ENCODE measurements at places on chromosomes 1 and 21.

DNA sequence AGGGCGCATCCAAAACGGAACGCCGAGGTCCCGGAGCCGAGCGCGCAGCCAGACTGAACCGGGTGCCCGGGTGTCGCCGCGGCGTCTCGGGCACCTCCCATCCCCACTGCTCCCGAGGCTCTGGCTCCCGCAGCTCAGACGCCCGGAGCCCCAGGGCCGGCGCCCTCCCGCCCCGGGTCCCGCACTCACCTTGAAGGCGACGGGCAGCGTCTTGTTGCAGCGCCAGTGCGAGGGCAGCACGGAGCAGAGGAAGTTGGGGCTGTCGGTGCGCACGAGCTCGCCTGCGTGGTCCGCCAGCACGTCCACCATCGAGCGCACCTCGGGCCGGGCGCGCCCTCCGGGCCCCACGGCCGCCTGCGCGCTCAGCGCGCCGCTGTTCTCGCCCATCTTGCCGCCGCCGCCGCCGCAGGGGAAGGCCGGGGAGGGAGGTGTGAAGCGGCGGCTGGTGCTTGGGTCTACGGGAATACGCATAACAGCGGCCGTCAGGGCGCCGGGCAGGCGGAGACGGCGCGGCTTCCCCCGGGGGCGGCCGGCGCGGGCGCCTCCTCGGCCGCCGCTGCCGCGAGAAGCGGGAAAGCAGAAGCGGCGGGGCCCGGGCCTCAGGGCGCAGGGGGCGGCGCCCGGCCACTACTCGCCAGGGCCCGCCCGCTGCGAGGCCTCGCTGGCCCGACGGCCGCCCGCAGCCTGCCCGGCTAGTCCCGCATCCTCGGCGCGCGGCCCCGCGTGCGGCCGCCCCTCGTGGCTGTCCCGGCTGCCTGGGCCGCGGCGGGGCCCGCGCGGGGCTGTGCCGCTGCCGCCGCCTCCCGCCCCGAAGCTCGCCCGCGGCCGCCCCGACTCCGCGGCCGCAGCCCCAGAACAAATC lies 447 bp downstream of the RUNX3 start:
- DNase-seq: no peak

DNA sequence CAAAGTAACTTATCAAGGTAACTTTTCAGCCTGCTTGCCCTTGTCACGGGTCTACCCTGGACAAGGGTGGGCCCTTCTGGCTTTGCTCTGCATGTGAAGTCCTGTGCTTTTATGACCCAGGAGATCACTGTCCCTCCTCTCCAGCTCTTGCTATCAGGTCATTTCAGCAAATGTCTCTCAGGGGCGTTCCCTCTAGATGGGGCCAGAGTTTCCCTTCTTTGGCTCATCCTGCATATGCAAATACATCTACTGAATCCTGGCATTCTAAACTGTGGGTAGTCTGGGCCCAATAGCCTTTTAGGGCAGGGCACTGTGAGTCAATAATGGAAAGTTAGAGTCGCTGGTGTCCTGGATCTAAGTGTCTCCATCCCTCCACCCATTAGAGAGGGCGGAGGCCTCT lies 366.9 kb upstream of the USP24 start:
- DNase-seq: no peak

- DNase-seq: no peak
These were observed 52.3 kb downstream of the PDE4B start for GRCh38 chr1:65844821-65845534.

DNA sequence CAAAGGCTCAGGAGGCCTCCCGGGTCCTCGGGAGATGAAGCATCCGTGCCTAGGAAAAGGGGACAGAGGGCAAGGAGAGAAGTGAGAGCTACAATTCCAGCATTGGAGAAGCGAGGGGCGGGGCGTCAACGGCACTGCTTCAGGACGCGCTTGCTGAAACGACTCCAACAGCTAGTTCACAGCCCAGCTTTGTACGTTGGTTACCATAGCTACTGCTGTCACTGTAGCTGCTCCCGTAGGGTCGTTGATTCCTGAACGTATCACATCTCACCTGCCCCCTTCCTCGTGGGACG lies 63.1 kb downstream of the TOR1AIP2 start:
- DNase-seq: no peak

DNA sequence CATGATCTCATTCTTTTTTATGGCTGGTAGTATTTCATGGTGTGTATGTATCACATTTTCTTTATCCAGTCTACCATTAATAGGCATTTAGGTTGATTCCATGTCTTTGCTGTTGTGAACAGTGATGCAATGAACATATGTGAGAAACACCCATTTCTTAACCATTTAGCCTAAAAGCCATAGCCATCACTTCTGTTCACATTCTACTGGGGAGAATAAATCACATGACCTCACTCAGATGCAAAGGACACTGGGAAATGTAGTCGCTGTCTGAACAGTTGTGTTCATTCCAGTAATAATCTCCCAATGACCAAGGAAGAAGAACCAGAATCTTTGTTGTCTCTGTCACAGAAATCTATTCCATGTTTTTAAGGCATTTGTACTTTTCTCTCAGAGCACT lies 15.1 kb upstream of the PLA2G2E start:
- DNase-seq: no peak

DNA sequence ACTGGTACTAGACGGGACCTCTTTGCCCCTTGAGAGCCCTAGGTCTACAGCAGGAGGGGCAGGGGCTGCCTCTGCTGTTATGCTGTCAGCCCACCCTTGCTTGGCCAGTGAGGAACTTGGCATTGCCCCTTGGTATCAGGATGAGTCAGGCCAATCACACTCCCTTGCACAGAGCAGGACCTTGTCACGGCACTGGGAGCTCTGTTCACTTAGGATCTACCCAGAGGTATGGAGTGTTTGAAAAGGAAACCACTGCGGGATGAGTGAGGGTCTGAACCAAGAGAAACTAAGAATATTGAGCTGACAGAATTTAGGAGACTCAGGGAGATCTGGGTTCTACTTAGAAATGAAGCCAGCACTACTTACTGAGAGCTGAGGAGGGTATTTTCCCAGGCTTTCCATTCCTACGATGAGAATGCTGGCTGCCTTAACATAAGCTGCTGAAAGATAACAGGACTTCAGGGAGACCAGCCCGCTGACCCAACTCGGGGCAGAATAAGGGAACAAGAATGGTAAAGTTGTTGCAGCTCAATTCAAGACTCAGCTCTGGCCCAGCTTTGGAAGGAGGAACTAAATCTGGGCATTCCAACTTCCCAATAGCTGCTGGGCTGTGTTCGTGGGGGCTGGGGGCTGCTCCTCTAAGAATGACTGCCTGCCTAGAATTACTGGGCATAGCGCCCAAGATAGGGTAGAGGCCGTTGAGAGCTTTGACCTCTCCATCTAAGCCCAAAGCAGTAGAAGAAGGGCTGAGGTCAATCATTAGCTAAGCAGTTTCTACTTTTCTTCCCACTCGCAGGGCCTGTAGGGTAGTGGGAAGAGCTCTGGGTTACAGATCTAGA lies 1.5 kb downstream of the FABP3 start:
- DNase-seq: no peak

All from activated naive CD4-positive, alpha-beta T cell (primary cell).